ENCODE measurements at places on chromosomes 3 and 15. TPM values are rescaled to one million over a fixed set of nuclear protein-coding genes. Genes with fewer than 3 reads are reported as not detected.

- H3K4me3 ChIP-seq, result no peak overlapping the region
- no peaks in the 10 kb centered on the region for H3K4me1 ChIP-seq
- no peaks in the 10 kb centered on the region for H3K27me3 ChIP-seq
- H3K27ac ChIP-seq, result no peak overlapping the region
- no peaks in the 10 kb centered on the region for H3K36me3 ChIP-seq
- no peak for DNase-seq
These were observed 11.8 kb downstream of the SAMD7 start for GRCh38 chr3:169923189-169923588.

DNA sequence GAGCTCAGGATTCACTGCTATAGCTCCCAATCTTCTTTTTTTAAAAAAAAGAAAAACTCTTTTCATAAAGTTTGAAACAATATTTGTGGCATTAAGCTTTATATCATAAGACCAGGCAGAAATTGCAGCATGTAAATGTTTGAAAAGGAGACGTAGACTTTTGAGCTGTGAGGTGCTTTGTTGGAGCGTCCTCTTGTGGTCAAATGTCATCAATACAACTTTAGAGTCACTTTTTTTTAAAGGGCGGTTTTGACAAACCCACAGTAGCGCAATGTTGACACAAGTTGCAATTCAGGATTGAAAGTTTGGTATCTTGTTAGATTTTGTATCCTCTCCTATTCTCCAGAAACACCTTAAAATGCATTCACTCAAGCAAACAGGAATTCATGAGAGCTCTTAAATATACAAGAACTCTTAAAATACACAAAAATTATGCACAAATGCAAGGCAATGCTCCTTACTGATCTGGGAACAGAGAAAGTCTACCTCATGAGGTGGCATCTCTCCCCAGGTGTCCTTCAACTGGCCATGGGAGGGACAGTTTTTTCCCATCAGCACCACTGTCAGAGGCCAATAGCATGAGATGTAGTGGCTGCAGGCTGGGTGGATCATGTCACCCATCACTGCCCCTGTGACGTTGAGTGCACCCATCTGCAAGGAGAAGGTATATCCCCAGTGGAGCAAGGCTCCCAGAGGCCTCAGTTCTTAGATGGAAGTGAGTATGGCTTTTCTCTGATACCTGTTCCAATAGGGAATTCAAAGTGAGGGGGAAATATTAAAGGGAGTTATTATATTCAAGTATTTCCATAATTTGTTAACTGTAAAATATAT lies 70.7 kb downstream of the ANXA2 start:
- DNase-seq, result peak; percentile 42
- H3K4me1 ChIP-seq, result no peaks in the 10 kb centered on the region
- H3K27ac ChIP-seq, result no peak overlapping the region
- H3K27me3 ChIP-seq, result no peaks in the 10 kb centered on the region
- H3K36me3 ChIP-seq, result no peaks in the 10 kb centered on the region

- no peak overlapping the region for H3K4me3 ChIP-seq
- H3K4me1 ChIP-seq, result no peaks in the 10 kb centered on the region
- DNase-seq, result peak; percentile 58
- no peaks in the 10 kb centered on the region for H3K36me3 ChIP-seq
- no peaks in the 10 kb centered on the region for H3K27me3 ChIP-seq
- H3K27ac ChIP-seq, result no peak overlapping the region
These were observed 966.1 kb downstream of the AGBL1 start for GRCh38 chr15:87045746-87046145.

- H3K4me3 ChIP-seq, result no peak overlapping the region
- H3K27ac ChIP-seq, result no peak overlapping the region
- no peaks in the 10 kb centered on the region for H3K27me3 ChIP-seq
- no peaks in the 10 kb centered on the region for H3K4me1 ChIP-seq
These were observed 164.5 kb downstream of the WNT5A start for GRCh38 chr3:55322638-55323037.

DNA sequence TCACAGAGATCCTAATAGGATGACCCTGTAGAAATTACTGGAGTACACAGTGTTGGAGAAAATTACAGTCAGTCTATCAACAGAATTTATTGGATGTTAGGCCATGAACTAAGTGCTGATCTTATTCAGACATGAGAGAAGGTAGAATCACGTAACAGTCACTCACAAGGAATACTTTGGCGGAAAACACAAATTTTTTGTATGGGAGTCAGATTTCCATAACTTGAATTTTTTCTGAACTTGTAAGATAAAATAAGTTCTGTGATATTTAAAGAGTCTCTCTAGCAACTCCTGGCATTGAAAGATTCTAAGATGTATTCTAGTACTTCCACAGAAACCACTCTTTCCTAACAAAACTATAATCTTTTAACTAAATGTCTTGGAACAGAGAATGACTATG lies 178.8 kb upstream of the MME start:
- H3K4me3 ChIP-seq, result no peak overlapping the region
- no peak overlapping the region for H3K27ac ChIP-seq
- no peaks in the 10 kb centered on the region for H3K27me3 ChIP-seq
- no peaks in the 10 kb centered on the region for H3K36me3 ChIP-seq

DNA sequence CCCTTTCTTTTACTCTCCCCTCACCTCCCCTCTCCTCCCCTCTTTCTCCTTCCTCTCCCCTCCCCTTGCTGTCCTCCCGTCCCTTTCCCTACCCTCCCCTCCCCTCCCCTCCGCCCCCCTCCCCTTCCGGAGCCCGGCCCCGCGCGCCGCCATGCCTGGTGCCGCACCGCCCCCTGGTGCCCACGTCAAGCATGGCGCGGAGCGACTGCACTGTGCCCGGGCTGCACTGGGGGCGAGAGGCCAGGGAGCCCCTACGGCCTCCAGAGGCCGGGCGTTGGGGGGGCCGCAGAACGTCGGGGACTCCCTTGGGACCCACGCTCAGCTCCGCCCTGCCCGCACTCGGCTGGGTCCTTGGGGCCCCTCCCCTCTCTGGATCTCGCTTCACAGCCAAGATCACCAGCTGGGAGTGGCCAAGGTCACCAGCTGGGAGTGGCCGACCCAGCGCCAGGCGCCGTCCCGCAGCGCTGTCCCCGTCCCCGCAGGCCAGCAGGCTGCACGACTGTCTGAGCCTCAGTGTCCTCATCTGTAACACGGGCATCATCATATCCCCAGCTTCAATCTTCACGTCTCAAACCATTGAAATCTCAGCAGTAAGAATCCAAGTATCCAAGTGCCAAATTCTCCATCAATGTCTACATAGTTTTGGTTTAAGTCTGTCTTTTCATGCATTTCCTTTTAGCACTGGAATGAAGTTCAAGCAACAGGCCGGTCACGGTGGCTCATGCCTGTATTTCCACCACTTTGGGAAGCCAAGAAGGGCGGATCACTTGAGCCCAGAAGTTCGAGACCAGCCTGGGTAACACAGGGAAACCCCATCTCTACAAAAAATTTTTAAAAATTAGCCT lies 42.5 kb downstream of the TPRA1 start:
- H3K36me3 ChIP-seq, result no peaks in the 10 kb centered on the region
- peaks cover 4% of the 10 kb centered on the region for H3K4me1 ChIP-seq

The EIF4E3 gene
- not detected for total RNA-seq

The PLSCR5 gene
- total RNA-seq, result not detected

The ARRDC4 gene
- 5.7 TPM for total RNA-seq

The NCK1 gene
- 71.4 TPM for total RNA-seq

The ZNF385D gene
- total RNA-seq, result 0.28 TPM

The NDUFAF3 gene
- 32.9 TPM for total RNA-seq

The KIF7 gene
- 13.3 TPM for total RNA-seq

The APEH gene
- 131 TPM for total RNA-seq

All from PC-9 (cell line).